ENCODE measurements at places on chromosomes 3 and 15.
A peak's percentile ranks its signal among the peaks of the same experiment; 100 is the strongest.

- no peak for DNase-seq
These were observed 61.5 kb downstream of the NUP210 start for GRCh38 chr3:13358643-13359042.

DNA sequence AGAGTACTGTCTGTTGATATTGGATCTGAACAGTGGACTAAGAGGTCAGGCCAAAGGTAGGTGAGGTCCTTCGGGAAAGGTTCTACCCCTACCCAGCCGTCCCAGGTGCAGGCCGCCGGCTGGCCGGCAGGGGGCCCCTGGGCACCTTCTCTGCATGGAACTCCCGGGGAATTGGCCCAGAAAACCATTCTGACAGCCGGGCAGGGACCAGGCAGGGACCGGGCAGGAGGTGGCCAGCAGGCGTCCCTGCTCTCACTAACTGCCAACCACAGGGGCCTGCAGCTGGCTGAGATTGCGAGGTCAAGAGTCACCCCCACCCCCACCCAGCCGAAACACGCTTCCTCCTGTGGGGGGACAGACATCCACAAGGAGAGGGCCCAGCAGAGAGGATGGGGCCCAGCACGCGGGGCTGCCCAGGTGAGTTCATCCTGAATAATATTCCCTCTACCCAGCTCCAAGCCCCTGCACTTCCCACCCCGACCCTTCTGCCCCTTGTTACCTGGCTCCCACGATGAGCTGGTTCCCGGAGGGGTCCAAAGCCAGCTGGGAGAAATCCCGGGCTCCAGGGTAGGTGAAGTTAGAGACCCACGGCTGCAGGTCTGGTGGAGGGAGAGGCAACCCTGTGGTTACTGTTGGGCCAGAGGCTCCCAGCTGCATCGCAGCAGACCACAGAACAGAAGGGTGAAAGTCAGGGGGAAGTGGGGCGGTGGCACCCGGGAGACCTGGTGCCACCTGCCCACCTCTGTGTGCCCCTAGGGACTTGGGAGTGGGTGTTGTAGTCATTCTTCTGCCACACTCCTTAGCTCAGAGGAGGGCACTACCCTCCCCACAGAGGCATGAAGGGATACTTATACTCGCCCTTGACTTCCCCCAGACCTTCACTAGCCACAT lies 84.4 kb downstream of the SEMA5B start:
- peak; percentile 28 for DNase-seq

GRCh38 chr3:23987356-23987755 lies 42.3 kb downstream of the NR1D2 start:
- DNase-seq, result no peak

- DNase-seq, result no peak
These were observed 554 bp upstream of the COMMD4 start for GRCh38 chr15:75335313-75335704.

GRCh38 chr3:127821394-127821793 lies 921 bp downstream of the MGLL start:
- DNase-seq, result no peak

DNA sequence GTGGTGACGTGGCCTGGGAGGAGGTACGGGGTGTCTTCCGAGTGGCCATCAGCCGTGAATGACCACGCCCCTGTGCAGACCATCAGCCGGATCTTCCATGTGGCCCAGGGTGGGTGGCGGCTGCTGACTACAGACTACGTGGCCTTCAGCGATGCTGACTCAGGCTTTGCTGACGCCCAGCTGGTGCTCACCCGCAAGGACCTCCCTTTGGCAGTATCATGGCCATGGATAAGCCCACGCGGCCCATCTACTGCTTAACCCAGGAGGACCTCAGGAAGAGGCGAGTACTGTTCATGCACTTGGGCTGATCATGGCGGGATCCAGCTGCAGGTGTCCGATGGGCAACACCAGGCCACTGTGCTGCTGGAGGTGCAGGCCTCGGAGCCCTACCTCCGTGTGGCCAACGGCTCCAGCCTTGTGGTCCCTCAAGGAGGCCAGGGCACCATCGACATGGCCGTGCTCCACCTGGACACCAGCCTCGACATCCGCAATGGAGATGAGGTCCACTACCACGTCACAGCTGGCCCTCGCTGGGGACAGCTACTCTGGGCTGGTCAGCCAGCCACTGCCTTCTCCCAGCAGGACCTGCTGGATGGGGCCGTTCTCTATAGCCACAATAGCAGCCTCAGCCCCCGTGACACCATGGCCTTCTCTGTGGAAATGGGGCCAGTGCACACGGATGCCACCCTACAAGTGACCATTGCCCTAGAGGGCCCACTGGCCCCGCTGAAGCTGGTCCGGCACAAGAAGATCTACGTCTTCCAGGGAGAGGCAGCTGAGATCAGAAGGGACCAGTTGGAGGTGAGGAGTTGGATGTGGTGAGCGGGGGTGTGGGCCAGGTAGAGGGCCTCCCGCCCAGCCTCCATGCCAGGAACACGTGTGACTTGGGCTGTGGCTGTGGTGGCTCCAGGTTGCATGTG lies 178.4 kb downstream of the TBC1D2B start:
- DNase-seq, result no peak

GRCh38 chr15:98003518-98003917 lies 43.0 kb downstream of the ARRDC4 start:
- DNase-seq, result no peak

DNA sequence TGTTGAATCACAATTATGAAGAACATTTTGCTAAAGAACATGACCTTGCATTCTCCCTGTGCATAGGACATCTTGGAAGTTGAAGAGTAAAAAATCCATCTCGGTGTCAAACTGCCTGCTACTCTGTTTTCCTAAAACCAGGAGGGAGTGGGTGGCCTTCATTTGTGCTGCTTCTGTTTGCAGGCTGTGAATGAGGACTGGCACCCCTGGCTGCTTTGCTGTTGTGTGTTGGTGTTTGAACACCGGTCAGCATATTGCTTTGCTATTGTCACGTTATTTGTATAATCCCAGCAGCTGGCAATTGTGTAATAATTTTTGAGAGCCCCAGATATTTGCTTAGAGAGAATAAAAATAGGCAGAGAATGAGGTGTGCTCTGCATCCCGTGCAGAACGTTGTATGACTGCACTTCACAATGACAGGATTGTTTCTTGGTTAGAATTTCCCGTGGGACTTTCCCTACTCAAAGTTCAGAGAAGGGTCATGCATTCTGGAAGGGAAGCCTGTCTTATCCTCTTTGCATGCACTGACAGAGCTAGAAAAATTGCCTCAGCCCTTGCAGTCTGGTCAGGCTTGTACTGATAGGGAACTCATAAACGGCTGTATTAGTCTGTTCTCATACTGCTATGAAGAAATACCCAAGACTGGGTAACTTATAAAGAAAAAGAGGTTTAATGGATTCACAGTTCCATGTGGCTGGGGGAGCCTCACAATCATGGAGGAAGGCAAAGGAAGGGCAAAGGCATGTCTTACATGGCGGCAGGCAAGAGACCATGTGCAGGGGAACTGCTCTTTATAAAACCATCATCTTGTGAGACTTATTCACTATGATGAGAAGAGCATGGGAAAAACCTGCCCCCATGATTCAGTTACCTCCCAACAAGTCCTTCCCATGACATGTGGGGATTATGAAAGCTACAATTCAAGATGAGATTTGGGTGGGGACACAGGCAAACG lies 16.3 kb downstream of the SV2B start:
- DNase-seq, result peak; percentile 92

GRCh38 chr15:56342653-56343052 lies 22.6 kb upstream of the TEX9 start:
- DNase-seq, result no peak

- no peak for DNase-seq
These were observed 335.1 kb upstream of the ICE2 start for GRCh38 chr15:60814062-60814461.

DNA sequence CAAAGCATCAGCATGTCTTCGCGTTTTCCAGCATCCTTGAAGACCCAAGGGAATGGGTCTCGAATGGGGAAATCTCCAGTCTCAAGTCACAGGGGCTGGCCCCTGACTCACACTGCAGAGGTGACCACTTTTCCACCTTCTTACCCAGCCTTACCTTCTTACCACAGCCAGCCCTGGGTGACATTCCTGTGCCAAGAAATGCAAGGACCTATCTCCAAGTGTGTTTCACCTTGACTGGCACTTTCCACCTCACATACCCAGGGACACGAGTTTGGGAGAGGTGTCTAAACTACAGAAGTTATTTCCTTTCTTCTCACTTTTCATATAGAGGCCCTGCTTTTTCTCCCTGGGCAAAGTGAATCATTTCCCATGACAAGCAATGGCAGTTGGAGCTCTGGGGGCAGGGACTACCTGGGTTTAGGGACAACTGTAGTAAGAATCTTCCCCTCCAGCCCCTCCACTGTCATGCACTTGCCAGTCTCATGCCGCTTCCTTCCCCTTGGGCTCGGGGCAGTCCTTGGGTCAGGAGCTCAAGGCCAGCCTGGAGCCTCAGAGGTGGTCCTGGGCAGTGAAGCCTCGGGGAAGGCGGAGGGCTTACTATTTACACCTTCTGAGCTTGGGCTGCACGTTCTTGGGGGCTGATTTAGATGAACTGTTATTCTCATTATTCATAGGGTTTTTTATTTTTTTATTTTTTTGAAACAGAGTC lies 16.8 kb downstream of the PAQR5 start:
- DNase-seq, result no peak

GRCh38 chr3:183116025-183116614 lies 16.8 kb upstream of the MCCC1 start:
- DNase-seq, result peak; percentile 97

DNA sequence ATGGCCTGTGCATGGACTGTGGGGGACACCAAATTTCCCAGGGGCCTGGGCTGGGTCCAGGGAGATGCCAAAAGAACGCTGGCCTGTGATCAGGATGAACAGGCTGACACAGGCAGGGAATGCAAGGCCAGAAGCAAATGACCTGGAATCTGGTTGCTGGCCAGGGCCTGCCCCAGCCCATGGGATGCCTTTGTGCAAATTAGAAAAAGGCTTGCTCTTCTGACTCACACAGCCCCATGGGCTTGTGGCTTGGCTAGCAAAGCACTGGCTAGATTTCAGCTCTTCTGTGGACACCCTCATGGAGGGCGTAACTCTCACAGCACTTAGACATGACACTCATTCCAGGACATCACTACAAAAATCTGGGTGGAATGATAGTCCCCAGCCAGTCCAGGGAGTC lies 356.0 kb downstream of the SHQ1 start:
- DNase-seq, result no peak

GRCh38 chr15:57540736-57541135 lies 51.0 kb upstream of the MYZAP start:
- DNase-seq, result no peak

DNA sequence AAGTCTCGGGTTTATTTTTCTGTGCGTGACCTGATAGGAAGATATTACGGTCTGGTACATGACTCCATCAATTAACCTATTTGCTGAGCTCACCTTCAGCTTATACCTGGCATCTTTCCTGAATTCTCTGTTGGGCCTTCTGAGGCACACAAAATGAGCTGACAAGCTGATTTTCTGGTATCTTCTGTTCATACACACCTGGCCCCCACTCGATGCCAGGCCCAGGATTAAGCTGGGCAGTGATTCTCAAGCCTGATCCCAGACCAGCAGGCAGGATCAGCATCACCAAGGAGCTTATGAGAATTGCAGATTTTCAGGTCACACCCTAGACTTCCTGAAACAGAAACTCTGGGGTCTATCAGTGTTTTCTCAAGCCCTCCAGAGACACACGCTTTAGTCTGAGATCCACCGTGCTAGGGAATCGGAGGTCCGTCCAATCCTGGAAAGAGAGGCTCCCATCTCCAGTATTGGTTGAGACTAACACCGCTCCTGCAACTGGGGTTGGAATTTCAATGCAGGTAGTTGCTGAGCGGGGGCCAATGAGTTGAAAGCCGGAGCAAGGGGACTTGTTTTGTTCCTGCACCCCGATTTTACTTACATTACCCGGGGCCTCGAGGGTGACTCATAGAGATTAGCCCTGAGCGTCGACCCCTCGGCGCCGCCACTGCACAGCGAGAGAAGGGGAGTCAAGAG lies 636 bp upstream of the EIF1B start:
- DNase-seq, result no peak

- DNase-seq, result no peak
These were observed 62.7 kb upstream of the OSTN start for GRCh38 chr3:191136347-191136746.

DNA sequence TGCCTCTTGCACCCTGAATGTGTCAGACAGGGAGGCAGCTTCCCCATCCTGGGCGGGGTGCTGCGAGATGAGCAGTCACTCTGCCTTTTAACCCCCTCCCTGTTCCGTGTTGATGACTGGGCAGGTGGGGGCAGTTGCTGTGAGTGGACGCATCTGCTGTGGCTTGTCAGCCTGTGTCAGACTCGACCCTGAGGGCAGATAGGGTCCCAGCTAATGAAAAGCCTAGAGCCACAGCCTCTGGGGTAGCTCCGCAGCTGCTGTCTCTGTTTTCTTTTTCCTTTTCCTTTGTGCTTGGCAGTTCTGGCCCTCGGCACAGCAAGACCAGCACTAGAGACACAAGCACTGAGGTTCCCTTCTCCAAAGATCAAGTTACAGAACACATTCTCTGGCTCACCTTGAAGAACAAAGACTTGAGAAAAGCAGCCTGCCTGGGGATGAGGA lies 43.0 kb upstream of the GLCE start:
- no peak for DNase-seq

GRCh38 chr15:90479656-90480055 lies 50.1 kb upstream of the CRTC3 start:
- no peak for DNase-seq

DNA sequence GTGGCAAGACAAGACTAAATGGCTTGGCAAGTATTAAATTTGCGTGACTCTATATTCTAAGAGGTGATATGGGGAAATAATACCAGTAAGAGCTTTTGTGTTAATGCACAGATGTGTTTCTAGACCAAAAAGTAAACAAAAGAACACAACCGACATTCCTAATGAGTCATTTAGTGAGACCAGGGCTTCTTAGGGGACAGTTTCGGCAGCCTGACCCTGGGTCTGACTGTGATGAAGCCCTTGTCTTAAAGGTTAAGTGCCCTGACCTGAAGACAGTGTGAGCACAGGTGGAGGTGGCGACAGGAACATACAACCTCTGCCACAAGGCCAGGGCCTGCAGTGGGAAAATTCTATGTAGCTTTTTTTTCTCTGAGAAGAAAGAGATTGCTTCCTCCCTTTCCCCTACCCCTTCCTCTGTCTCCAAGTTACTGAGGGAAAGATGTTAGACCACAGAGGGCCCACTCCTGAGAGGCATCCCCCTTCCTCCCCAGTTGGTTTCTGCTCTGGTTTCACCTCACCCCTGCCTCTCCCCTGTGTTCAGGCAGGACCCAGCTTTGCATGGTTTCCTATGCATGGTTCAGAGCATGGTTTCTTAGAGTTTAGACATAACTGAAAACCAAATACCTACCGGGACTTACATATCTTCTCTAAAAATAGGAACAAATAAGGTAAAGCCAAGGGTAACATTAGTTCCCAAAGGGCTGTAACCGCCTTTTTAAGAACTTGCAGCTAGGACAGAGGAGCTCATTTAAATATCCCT lies 24.8 kb upstream of the CMTM7 start:
- no peak for DNase-seq
